Upper lobe of left lung (tissue), 6 donors: ENCODE measurements at places on chromosomes 7 and 10. TPM values are rescaled to one million over a fixed set of nuclear protein-coding genes. Genes with fewer than 3 reads are reported as not detected.

The ANKRD30A gene
- total RNA-seq = not detected

GRCh38 chr10:62618576-62619412 lies 185.7 kb upstream of the ADO start:
- no peak for DNase-seq

The ABCB4 gene
- not detected for total RNA-seq

The EVX1 gene
- not detected for total RNA-seq

DNA sequence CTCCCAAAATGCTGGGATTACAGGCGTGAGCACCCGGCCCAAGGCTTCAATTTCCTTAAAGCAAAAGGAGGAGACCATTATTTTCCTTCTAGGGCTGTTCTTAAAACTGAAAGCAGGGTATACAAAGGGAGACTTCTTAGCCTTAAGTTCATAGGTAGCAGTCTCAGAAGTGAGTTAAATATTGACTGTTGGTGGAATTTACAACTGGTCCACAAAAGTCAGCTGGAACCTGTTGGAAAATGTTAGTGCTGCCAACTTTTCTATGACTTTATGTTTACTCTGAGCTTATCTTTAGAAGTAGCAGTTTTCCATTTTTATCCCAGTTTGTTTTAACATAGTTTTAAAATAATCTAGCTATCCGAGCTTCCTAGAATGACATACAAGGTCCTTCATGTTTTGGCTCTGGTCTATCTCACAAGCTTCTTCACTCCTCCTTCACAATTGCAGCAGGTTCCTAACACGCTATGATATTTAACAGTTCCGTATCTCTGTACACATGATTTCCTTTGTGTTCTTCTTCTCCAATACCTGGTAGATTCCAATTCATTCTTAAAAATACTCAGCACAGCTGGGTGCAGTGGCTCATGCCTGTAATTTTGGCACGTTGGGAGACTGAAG lies 3.3 kb downstream of the SLC26A3 start:
- DNase-seq = no peak

DNA sequence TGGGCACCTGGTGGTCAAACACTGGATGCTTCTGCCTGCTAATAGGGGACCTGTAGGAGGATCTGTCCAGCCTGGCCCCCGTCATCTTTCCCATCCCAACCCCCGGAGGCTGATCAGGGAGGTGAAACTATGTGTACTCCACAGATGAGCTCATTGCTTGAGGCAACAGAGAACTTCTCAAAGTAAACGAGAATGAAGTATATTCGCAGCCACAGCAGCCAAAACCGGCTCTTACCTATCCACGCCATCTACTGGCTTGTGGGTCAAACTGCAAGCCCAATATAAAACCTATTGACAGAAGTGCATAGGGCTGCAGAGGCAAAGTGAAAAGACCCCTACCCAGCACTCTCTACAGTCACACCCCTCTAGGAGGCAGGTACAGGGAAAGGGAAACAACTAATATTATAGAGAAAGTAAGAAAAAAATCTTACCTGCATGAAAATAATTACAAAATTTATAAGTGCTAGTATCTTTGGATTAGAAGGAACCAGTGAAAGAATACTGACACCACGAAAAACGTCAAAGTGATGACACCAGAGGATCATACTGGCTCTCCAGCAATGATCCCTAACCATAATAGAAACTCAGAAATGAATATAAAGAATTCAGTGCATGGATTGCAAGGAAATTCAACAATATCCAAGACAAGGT lies 973.5 kb downstream of the ANKRD7 start:
- DNase-seq = no peak

GRCh38 chr10:118901906-118902305 lies 127.6 kb upstream of the NANOS1 start:
- no peak for DNase-seq

The PPA1 gene
- 115 TPM for total RNA-seq

- DNase-seq = no peak
Measured at GRCh38 chr10:97311111-97311626, 7.9 kb upstream of the FRAT1 start.

The NEUROD6 gene
- total RNA-seq = not detected

DNA sequence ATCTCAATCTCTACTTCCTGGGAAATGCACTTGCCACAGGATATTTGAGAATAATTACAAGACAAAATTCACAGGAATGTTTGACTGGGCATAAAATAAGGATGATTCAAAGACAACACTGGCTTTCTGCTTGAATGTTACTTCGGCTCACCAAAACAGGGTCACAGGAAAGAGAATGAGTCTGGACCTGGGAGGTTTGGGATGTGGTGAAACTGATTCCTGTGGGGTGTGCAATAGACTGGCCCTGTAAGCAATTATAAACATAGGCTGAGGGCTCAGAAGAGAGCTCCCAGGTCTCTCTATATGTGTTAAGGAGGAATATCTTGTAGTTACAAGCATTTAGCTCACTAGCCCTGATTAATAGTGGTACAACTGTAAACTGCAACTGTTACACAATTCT lies 613.9 kb upstream of the CELF2 start:
- no peak for DNase-seq

DNA sequence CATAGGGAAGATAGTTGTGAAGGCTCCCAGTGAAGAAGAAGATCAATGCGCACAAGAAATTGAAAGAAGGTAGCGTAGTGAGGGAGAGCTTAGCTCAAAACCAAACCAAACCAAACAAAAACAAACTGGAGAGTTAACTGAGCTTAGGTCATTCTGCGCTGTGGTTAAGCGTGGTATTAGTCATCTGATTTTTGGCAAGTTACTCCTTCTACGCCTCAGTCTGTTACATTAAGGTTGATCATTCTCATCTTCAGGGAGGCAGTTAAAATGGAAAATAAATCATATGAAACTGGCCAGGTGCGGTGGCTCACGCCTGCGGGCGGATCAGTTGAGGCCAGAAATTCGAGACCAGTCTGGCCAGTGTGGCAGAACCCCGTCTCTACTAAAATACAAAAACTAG lies 259.7 kb downstream of the EXOC4 start:
- DNase-seq = no peak

DNA sequence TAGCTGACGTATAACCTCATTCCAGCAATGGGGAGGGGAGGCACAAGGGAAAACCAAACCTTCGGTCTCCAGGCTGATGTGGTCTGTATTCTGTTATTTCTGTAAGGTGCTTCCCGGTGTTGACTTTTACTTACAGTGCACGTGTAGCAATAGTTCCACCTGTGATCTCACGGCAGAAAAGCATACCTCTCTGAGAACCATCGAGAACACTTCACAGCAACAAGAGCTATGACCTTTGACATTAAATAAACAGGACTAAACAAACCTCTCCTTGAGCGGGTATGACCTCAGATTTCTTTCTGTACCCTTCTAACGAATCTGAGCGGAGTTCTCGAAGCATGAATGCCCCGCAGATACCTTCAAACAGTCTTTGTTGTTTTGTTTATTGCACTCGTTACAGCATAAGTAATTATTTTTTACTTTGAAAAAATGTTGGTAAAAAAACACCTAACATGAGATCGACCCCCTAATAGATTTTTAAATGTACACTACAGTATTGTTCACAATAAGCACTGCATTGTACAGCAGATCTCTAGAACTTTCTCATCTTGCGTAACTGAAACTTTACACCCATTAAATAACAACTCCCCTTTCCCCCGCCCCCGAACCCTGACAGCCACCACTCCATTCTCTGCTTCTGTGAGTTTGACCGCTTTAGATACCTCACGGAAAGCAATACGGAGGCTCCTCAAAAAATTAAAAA lies 282.3 kb downstream of the GATA3 start:
- DNase-seq = peak; percentile 40

The FAM25G gene
- not detected for total RNA-seq

The PDE1C gene
- 12.7 TPM for total RNA-seq

DNA sequence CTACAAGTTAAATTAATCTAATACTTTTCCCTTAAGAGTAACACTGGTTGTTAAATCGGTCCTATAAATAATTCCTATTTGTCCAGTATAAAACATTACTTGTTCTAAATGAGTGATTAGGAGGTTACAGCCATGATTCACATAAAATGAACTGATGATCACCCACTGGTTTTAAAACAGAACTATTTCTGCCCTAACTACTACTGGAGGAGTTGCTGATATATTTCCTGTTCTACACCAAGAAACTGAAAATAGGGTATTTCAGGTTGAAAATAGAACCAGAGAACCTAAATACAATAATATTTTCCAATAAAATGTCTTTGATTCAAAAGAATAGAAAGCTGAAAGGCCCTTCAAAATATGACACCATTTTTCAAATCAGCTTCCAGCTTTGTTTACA lies 30.9 kb downstream of the DNAJC1 start:
- DNase-seq = no peak

The RELN gene
- 1.1 TPM for total RNA-seq
